ENCODE measurements at places on chromosomes 1 and 21. TPM values are rescaled to one million over a fixed set of nuclear protein-coding genes. Genes with fewer than 3 reads are reported as not detected.

Gene DVL1
- total RNA-seq = 70.1 TPM

Gene TNN
- total RNA-seq = 1.9 TPM

Gene DNAJC28
- total RNA-seq = 2.2 TPM

Gene HPDL
- 0.44 TPM for total RNA-seq

Gene PAX7
- not detected for total RNA-seq

Gene OR2L5
- total RNA-seq = 0.66 TPM

Gene ATF6
- total RNA-seq = 56.1 TPM

Gene CD1E
- total RNA-seq = 1.2 TPM

Gene FLG
- total RNA-seq = not detected

Gene USP33
- 96.4 TPM for total RNA-seq

Gene RPE65
- 0.15 TPM for total RNA-seq

Gene DAB1
- total RNA-seq = 0.59 TPM

Gene VCAM1
- 12.3 TPM for total RNA-seq

Gene OR2T35
- not detected for total RNA-seq

Gene CLDN17
- not detected for total RNA-seq

Gene ILDR2
- total RNA-seq = 1.9 TPM

Gene GPR25
- total RNA-seq = not detected

Gene KAZN
- 12.2 TPM for total RNA-seq

Gene CREB3L4
- 65.2 TPM for total RNA-seq

Gene OR2T33
- total RNA-seq = not detected

Gene SIKE1
- total RNA-seq = 31.6 TPM

Gene JTB
- 315 TPM for total RNA-seq

Gene FAM78B
- total RNA-seq = 1.2 TPM

All from breast epithelium (tissue), 4 donors.